ENCODE measurements at places on chromosomes 12 and 14.

DNA sequence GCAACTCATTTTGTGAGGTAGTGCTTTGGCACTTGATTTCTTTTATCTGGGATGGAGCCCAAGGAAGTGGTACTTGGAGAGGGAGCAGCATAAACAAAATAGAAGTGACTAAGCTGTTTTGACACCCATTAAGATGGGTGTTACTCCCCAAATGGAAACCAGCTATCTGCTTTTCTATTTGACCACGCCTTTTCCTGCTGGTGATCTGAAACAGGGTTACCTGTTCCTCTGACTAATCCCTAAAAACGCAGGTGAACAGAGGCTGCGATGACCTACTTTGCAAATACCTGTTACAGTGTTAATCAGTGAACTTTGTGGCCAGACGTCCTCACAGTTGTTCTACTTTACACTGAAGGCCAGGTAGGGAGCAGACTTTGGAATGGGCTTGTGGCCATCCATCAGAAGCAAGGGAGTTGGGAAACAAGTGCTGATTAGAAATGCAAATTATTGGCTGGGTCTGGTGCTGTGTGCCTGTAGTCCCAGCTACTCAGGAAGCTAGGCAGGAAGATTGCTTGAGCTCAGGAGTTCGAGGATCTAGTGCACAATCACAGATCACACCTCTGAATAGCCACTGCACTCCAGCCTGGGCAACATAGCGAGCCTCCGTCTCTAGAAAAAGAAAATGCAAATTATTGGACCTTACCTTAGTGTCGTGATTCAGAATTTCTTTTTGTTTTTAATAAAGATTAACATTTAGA, 58.3 kb upstream of the HECTD1 start:
- no peak for DNase-seq

GRCh38 chr12:15716581-15716980, 72.6 kb downstream of the EPS8 start:
- DNase-seq, result no peak

DNA sequence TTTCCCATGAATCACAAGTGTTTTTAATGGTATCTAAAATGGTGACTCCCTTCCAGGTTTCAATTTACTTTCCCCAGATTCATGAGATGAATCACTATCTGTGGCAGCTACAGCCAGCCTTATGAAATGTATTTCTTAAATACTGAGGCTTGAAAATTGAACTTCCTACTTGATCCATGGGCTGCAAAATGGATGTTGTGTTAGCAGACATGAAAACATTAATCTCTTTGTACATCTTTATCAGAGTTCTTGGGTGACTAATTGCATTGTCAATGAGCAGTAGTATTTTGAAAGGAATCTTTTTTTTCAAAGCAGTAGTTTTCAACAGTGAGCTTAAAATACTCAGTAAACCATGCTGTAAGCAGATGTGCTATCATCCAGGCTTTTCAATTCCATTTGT, 250.8 kb downstream of the SLC6A15 start:
- no peak for DNase-seq

DNA sequence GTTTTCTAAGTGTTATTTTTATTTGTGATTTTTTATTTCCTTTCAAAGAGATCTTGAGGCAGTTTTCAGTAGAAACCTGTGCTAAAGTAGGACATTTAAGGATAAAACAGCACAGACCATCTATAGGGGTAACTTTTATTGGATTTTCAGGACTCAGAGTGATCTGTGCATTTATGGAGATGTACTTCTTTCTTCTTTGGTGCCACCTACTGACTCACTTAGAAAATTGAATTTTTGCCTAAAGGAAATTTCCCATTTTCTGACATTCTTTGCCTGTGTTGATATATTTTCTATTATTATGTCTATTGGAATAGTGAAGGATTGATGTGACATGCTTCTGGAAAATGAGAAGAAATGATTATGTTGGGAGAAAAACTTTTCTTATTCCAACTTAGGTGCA, 113.0 kb downstream of the UNC79 start:
- DNase-seq, result no peak

DNA sequence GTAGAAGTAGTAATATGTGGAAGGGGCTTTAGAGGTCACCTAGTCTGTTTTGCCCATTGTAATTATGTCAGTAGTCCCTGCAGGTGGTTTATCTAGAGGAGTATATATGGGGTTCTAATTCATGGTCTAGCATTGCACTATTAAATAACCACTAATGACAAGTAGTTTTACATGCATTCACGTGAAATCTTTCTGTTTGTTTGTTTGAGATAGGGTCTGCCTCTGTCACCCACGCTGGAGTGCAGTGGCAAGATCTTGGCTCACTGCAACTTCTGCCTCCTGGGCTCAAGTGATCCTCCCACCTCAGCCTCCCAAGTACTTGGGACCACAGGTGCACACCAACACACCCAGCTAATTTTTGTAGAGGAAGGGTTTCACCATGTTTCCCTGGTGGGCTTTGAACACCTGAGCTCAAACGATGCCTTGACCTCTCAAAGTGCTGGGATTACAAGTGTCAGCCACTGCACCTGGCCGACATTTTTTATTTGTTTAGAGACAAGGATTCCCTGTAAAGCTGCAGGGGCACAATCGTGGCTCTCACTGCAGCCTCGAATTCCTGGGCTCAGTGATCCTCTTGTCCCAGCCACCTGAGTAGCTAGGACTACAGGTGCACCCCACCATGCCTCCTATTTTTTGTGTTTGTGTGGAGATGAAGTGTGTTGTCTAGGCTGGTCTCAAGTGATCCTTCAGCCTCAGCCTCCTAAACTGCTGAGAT, 12.0 kb upstream of the PSEN1 start:
- DNase-seq, result no peak

- DNase-seq, result no peak
Measured at GRCh38 chr14:23605931-23606585, 27.5 kb upstream of the JPH4 start.

DNA sequence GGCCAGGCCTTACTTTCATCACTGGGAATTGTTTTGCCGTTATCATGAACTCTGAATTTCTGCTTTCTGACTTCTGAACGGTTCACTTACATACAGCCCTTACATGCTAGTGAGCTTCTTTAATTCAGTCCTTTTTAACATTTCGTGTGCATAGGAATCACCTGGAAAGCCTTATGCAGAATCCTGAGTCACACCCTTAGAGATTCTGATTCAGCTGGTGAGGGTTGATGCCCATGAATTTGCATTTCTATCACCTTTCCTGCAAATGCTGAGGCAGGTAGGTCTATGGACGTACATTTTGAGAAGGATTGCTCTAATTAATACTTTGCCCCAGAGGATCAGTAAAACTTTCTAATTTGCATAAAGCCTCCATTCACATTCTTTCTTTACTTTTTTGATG, 44.0 kb downstream of the PPHLN1 start:
- DNase-seq, result no peak

GRCh38 chr14:35123388-35123703, 994 bp downstream of the PRORP start:
- no peak for DNase-seq

DNA sequence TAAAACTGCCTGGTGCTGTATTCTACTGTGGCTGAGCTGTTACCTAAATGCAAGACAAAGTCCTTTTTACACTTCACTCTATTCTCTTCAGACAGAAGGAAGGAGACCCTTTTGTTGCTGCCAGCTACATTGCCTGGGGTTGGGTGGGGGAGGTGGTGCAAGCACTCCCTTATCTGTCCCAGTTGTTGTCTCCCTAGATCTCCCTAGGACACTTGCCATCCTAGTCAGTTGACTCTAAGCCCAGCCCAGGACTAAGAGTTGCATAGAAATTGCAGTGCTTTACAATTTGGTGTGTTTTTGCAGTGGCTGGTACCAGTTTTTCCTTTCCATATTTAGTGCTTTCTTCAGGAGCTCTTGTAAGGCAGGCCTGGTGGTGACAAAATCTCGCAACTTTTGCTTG, 35.1 kb downstream of the SCYL2 start:
- DNase-seq, result no peak

DNA sequence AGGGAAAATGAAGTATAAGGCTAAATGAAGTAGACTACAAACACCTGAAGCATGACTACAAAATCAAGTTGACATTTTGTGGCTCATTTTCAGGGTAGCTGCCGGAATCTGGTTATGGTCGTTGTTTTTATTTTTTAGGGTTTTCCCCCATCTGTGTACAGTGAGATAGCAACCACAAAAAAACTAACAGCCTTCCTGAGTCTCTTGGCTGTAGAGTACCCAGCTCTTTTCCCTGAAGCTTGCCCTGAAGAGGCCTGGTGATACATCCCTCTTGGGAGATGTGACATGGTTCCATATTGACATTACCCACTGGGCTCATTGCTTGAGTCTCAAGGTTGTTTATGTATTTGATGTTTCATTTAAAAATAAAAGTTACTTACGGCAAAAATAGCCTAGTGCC, 424.0 kb downstream of the ZFP36L1 start:
- no peak for DNase-seq

DNA sequence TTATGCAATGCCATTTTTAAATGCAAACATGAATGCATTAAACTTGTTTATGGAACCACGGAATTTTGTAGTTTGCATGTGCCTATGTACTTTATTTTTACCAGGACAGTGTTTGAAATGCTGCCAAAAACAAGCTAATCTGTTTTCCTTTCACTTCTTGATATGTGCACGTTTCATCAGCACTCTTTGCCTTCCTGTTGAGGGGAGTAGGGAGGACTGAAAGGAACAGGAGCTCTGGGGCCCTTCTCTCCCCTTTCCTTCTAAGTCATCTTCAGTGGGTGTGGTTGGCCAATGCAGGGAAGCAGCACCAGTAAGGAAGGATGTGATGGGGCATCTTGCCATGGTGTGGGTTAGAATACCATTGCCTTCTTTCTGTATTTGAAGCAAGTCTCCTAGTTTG, 12.1 kb upstream of the PPP4R4 start:
- no peak for DNase-seq

- no peak for DNase-seq
Measured at GRCh38 chr12:29148911-29149690, at the start of gene FAR2. Gene FAR2 (plus strand): TSS chr12:29149278. CDS start chr12:29270450, 121,172 bp downstream.

DNA sequence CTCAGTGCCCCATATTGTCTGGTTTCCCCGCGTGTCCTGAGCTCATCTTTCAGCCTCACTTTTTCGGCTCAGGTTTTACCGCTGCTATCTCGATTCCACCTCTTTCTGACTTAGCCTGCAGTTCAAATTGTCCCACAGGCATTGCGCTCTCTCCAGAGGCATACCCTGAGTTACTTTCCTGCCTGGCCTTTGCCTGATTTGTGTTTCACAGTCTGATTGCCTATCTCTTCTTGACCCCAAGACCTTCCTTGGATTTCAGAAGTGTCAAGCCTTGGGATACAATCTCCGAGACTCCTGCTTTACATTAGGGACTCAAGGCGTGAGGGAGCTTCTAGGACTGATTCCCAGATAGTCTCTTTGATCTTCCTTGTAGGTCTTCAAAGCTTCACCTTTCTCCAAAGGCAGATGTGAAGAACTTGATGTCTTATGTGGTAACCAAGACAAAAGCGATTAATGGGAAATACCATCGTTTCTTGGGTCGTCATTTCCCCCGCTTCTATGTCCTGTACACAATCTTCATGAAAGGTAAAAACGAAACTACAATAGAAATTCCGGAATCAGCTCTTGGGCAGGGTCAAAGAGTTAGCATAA, 629 bp downstream of the LETMD1 start:
- no peak for DNase-seq

DNA sequence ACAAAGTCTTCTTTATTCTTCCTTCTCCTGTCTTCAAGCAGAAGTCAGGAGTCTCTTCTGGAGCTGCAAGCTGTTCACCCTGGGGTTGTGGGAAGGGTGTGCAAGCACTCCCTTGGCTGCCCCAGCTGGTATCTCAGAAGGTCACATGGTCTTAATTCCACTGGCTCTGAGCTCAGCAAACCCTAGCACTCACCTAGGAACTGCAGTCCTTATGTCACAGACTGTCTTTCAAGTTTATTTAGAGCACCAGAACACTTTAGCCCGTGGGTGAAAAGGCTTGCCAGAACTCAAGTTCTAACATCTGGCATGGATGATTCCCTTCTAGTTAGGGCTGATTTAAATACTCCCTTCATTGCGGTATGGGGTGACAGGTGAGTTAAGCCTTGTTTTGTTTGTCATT, 379.0 kb downstream of the CCER1 start:
- DNase-seq, result no peak

DNA sequence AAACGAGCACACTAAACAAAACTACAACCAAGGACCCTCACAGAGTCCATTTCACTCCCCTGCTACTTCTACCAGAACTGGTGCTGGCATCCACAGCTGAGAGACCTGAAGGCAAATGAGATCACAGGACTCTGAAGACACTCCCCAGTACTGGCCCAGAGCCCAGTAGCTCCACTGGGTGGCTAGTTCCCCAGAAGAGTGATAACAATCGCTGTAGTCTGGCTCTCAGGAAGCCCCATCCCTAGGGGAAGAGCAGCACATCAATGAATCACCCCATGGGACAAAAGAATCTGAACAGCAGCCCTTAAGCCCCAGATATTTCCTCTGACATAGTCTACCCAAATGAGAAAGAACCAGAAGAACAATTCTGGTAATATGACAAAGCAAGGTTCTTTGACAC, 190.7 kb upstream of the BMP4 start:
- DNase-seq, result no peak

GRCh38 chr12:100279159-100279558, 12.2 kb downstream of the SCYL2 start:
- DNase-seq, result no peak

DNA sequence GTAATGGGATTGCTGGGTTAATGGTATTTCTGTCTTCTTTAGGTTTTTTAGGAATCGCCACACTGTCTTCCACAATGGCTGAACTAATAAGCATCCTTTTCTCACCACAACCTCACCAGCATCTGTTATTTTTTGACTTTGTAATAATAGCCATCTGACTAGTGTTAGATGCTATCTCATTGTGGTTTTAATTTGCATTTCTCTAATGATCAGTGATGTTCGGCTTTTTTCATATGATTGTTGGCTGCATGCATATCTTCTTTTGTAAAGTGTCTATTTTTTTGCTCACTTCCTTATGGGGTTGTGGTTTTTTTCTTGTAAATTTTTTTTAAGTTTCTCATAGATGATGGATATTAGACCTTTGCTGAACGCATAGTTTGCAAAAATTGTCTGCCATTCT, 377.9 kb downstream of the GALC start:
- DNase-seq, result no peak

DNA sequence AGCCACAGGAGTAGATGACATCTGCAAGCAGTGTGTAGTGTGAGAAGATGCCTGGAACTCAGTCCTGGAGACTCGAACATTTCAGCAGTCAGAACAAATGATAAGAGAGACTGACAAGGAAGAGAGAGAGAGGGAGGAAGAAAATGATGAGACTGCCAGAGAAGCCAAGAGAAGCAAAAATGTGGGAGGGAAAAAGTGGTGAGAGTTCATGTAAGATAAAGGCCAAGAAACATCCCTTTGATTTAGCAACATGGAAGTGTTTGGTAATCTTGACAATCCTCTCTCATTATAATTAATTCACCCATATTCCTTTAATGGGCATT, 42.6 kb downstream of the LIMA1 start:
- no peak for DNase-seq

Data from right atrium auricular region (tissue), 2 donors.